ENCODE measurements at places on chromosomes 6 and 20.

- DNase-seq, result no peak
These were observed 223.5 kb downstream of the MEI4 start for GRCh38 chr6:77876300-77876699.

DNA sequence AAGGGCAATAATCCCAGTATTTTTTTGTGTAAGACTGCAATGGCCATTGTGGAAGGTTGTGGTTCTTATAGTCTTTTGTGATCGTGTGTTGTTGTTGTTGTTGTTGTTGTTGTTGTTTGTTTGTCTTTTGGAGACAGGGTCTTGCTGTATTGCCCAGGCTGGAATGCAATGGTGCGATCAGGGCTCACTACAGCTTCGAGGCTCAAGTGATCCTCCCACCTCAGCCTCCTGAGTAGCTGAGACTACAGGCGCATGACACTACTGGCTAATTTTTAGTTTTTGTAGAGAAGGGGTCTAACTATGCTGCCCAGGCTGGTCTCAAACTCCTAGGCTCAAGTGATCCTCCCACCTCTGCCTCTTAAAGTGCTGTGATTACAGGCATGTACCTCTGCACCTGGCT lies 3.5 kb upstream of the GSTA4 start:
- DNase-seq, result no peak

DNA sequence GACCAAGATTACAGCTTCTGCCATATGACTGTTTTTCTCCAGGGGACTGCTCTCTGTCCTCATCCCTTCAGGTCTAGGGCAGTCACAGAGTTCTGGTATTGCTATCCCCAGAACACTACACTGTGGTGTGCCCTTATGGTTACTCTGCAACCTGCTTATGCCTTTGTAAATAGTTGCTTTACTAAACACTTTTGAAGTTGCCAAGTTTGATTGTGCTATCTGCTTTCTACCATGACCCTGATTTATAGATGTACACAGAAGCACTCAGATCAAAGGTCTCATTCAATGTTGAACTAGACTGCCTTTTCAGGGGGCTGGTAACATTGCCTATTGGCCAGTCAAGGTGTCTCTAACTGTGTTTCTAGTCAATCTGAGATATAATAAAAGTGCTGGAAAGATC lies 794.7 kb downstream of the DHX35 start:
- DNase-seq, result no peak

DNA sequence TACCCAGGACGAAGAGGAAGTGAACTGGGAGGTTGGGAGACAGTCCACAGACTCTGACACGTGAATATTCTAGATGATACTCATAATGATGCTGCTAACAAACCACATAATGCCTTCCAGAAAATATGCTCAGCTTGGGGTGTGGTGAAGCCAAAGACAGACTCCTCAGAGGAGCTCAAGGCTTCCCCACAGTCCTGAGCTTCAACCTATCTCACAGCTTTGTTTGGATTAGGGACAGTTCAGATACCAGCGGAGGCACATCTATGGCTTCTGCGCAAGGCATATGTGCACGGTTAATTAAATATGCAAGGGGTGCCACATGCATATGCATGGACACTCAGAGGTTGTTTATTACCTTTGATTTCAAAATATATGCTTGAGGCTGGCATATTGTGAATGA lies 30.7 kb upstream of the MYLIP start:
- no peak for DNase-seq

- DNase-seq, result no peak
These were observed 25.8 kb downstream of the SERPINB9 start for GRCh38 chr6:2877057-2877882.

DNA sequence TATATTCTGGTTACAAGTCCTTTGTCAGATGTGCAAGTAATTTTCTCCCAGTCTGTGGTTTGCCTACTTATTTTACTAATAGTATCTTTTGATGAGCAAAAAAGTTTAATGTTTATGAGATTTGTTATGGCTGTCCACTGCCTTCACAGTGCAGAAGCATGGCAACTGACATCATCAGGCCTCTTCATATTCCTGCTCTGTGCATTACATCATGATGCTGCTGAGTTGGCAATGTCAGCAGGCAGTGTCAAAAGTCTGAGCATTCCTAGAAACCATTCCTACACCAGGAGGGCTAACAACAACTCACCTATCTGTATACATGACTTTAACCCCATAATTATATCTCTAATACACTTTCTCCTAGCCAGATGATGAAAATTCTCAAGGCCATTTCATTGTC lies 10.8 kb upstream of the OR2B2 start:
- no peak for DNase-seq

DNA sequence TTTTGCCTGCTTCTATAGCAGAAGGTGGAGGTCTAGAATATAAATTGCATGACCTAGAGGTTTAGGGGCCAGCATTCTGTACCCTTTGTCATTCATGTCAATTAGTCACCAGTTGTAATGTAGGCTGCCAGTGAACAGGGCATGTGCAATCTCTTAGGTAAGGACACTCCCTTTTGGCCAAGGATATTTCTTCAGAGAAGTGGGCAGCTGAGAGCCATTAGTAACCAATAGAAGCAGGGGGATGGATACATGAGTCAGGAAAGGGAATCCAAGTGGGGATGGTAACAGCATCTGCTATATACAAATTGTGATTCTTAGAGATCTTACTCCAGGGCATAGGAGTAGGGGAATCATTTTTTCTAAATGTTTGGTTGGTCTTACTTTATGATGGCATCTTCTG lies 494.2 kb upstream of the JAG1 start:
- no peak for DNase-seq

- no peak for DNase-seq
These were observed 117.9 kb downstream of the CDH4 start for GRCh38 chr20:61369731-61370520.

DNA sequence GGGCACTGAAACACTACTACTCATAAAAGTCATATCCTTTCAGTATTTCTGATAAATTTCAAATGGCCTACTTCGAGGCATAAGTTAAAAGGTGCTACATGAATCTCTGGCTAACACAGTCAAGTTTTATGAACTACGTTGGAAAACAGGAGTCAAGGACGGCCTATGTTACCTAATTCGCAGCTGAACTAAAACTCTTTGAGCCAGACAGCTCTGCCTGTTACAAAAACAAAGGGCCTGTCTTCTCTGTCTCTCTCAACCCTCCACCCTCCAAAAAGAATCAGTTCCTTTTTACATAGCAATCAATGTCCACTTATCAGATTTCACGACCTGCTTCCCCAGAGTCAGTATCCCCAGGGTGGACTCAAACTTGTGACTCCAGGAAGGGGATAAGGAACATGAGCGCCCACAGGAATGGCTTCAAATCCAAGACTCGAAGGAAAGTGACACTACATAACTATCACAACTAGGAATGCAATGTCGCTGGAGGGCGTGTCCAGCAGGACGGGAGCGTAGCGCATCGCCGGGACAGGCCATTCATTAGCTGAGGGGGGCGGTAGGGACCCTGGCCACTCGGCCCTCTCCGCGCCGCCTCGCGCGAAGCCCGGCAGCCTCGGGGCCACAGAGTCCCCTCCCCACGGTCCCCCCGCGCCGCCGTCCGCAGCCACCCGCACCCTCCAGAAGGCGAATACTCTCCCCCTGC lies 591 bp downstream of the IBTK start:
- peak; percentile 83 for DNase-seq

GRCh38 chr20:41135187-41135887 lies 2.0 kb upstream of the PLCG1 start:
- DNase-seq, result no peak

- no peak for DNase-seq
These were observed 44.4 kb upstream of the SIM1 start for GRCh38 chr6:100509101-100509500.

- no peak for DNase-seq
These were observed 134.1 kb downstream of the FAM83B start for GRCh38 chr6:54980511-54981275.

- no peak for DNase-seq
These were observed 16.6 kb upstream of the SLC22A1 start for GRCh38 chr6:160104821-160105517.

DNA sequence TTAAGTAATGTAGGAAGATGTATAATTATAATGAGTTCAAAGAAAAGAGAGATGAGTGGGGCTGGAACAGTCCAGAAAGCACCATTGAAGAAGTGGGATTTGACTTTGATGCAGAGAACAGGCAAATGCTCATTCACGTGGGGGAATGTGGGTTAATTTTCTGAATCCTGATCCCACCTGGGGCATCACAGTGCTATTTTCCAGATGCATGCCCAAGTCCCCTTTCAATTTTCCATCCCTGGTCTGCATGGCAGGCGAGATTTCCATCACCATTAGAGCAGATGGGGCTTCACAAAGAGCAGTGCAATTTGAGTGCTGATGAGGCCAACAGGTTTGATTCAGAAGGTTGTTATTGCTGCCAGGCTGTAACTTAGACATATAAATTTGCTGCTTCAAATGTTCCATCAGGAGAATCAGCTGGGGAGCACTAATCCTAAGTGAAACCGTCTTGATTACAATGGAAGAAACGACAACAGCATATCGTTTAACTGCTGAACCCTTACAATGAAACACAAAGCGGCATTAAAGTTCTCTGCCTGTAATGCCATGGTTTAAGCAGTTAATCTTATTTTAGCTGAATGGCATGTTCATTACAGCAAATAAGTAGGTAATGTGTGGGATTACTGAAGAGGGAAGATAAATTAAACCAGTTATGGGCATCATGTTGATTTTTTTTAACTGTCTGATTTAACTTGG lies 45.2 kb downstream of the OSTM1 start:
- no peak for DNase-seq

GRCh38 chr6:20866036-20866435 lies 331.8 kb downstream of the CDKAL1 start:
- peak; percentile 5 for DNase-seq

GRCh38 chr6:120945905-120946594 lies 388.2 kb downstream of the TBC1D32 start:
- DNase-seq, result no peak

Data from C1 segment of cervical spinal cord (tissue), 14 donors.